Fibroblast of skin of right quadriceps (primary cell): ENCODE measurements at places on chromosomes 2 and 18.
A peak's percentile ranks its signal among the peaks of the same experiment; 100 is the strongest.

DNA sequence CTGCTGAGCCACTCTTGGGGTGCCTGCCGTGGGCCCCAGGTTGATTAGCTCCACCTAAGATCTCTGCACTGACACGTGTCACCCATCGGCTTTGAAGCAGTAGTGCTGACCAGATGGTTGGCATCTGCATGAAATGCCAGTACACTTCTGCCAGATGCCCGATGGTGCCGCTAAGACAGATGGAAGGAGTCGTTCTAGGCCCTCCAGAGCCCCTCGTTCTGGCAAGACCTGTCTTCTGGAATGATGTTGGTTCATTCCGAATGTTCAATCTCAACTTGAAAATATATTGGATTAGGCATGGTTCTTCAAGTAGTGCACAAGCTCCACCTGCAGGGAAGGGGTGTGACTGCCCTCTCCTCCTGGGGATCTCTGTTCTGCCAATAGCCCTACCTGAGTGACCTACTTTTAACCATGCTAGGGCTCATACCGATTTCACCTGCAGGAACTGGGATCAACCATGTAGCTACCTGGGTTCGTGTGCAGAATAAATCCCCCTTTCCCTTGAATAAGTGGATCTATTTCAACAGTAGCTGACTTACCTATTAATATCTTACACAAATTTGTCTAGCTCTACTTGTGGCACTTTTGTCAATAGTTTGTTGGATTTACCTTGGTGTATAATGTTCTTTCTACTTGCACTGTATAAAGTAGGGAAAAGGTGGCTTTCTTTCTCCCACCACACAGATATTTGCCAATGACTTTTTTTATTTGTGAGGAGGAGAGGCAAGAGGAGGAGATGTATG lies 342.6 kb downstream of the CTNNA2 start:
- no peak for DNase-seq

DNA sequence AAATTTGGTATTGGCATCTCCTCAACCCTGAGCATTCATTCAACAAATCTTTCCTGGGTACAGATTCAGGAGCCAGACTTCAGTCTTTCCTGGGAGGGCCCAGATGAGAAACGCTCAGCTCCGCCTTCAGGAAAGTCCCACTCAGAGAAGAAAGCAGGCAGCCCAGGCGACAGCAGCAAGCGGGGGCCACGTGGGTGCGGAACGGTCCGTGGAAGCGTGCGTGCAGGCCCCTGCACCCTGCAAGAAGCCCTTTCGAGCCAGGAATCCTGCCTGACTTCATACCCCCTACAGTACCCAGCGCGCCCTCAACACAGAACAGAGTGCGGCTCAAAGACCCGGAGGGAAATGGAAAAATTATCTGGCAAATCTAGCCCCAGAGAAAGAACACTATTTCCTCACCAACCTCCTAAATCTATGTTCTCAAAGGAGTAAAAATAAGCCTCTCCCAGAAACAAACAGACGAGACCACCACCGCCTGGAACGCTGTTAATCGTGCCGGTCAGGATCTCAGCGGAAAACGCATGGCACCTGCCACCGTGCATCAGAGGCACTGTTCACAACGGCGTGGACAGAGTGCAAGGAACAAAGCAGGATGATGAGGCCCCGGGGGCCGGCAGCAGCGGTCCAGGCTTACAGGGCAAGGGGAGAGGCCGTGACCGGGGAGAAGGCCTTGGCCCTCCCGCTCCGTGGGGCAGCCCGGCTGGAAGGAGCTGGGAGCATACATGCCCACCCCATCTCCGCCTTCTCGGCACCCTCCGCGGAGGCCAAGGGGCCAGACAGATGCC lies 318.3 kb downstream of the EIPR1 start:
- DNase-seq: no peak

DNA sequence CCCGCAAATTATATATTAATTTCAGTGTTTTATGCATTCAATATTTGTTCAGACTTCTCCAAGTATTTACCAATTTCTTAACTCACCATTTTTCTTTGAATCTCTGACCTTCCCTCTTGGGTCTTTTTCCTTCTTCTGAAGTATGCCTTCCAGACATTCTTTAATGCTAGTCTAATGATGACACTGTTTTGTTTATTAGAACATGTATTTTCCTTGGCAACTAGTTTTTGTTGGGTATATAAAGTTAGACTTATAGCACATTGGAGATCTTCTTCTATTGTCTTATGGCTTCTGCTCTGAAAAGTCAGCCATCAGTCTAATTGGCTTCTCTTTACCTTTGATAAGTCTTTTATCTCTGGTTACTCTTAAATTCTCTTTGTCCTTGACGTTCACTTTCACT lies 423.2 kb upstream of the NRP2 start:
- peak; percentile 14 for DNase-seq

DNA sequence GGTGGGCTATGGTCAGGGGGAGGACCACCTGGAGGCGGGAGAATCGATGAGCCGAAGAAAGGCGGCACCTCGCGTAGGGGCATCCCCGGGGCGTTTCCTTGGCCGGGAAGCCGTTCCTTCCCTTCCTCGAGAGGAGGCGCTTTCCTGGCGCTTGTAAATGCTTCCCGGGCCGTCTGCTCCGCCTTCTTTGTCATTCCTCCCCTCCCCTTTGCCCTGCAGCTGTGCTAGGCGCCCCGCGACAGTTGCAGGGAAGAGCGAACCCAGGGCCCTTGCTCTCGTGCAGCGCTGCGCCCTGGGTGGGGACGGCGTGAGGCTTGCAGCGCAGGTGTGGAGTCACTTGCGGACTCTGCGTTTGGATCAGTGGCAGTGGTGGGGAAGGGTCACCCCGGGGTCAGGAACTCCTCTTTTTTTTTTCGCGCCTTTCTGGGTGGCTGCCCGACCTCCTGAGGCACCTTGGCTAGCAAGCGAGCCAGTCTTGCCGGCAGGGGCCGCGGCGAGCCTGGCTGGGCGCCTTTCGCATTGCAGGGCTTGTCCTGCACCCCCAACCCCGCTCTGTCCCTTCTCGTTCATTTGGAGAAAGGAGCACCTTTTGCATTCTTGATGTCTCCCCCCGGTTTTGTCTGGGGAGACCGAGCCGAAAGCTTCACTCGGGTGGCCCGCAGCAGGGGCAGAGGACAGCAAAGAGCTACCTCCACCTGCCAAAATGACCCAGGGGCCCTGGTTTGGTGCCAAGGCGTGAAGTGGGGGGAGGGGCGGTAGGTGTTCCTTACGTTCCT lies 858 bp downstream of the KCNS3 start:
- peak; percentile 58 for DNase-seq

DNA sequence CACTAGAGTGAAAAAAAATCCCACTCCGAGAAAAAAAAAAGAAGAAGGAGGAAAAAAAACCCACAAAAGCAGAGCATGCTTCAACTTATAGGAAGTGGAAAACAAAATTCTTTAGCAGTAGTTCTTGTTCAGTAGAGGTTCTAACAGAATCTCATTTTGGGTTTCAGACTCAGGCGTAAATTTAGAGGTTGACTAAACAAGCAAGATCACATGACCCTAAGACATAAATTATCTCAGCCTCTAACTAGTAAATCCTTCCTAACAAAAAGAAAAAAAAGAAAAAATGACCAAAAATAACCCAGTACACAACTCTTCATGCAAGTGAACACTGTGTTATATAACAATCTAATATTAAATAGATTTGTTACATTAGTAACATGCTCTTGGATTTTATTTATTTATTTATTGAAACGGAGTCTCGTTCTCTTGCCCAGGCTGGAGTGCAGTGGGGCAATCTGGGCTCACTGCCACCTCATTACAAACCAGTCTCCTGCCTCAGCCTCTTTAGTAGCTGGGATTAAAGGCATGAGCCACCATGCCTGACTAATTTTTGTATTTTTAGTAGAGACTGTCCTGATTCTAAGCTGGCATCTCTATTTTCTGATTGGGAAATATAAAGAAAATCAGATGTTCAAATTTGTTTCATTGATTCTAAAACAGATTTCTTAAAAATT lies 35.4 kb downstream of the PPP4R3B start:
- no peak for DNase-seq

GRCh38 chr18:26655525-26656430 lies 107.4 kb upstream of the KCTD1 start:
- peak; percentile 33 for DNase-seq
